T-helper 2 cell treated with Interferon-gamma antibody and Interleukin-4, amounts not matched to agents 5 μg/mL and 100 μg/mL, for 36 hours (primary cell): ENCODE measurements at places on chromosomes 12 and 14.

DNA sequence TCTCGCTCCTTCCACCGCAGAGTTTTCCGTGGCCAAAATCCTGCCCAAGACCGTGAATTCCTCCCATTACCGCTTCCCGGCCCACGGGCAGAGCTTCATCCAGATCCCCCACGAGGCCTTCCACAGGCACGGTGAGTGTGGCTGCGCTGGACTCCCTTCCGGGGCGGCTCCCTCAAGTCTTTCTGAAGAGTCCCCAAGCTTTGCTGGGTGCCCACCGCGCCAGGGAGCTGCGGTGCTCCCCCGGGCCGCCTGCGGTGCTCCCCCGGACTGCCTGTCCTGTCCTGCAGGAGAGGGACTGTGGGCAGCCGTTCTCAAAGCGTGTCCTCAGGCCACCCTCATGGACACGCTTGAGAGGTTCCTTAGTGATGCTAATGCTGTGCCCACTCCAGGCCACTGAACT is 50.5 kb downstream of the ADGRD1 start:
- DNase-seq = no peak

DNA sequence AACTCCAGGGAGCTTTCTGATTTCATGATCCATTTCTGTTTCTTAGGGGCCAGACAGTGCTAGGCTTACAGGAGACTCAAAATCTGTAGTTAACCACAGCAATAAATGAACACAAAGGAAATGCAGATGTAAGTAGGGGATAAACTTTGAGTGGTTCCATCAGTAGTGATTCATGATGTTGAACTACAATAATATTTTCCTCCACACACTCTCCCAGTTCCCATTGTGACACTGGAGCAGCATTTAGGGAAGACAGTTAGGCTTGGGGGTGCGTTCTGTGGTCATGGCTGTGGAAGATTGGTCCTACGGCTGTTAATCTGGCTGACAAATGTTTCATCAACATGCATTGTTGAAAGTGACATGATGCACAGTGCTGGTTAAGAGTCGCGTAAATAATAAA is 66.9 kb downstream of the HMGA2 start:
- DNase-seq = no peak

- DNase-seq = no peak
Observed at GRCh38 chr12:12456637-12457036, 99.8 kb downstream of the BORCS5 start.

- no peak for DNase-seq
Observed at GRCh38 chr14:99839696-99840095, 46.5 kb downstream of the EML1 start.

- DNase-seq = no peak
Observed at GRCh38 chr12:10537721-10538120, 32.0 kb downstream of the EIF2S3B start.

- peak; percentile 75 for DNase-seq
Observed at GRCh38 chr12:4107436-4107878, 166.1 kb upstream of the CCND2 start.

DNA sequence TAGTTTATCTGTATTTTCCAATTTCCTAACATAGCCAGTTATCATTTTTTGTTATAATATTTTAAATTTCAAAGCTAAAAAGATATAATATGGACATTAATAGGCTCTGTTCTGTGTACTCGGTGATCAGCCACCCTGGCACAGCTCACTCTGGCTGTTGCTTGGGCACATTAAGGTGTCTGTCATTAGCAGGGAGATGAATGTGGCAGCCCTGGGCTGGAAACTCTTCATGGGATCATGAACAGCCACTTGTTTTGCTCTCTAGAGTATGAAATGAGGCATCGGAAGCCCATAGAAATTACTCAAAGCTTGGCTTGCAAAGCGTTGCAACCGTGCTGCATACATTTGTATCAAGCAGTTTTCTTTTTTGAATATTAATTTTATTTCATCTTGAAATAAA is 233.2 kb downstream of the DACT1 start:
- no peak for DNase-seq
